NCI-H69 (cell line): ENCODE measurements at places on chromosomes 6 and 20.

- no peak for DNase-seq
Measured at GRCh38 chr20:21574443-21574842, 60.6 kb upstream of the NKX2-2 start.

DNA sequence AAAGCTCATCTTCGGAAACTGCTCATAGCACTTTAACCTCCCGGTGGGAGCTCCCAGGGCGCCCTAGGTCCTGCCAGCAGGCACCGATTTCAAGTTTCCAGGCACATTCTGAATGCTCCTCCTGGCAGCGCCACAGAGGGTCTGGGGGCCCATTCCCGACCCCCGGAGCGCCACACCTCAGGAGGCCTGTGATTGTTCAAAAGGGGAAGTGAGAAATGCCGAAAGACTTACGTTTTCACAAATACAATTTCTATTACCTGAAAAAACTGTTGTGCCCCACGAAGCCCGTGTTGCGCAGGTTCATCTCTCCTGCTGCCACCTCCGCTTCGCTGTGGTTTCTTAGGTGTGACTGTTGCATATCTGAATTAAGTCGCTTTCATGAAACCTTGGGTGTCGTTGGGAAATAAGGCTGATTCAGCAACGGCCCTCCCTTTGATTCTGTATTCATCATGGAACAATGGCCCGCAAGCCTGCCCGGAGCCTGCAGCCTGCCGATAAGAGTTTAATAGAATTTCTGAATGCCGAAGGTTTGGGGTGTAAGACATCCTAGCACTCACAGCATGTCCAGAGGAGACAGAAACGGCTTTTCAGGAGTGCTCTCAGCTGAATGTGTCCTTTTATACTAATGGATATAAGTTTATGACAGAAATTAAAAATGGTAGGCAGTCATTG lies 1.9 kb upstream of the MYT1 start:
- peak; percentile 42 for DNase-seq

- DNase-seq = no peak
Measured at GRCh38 chr20:43963872-43964791, 49.5 kb downstream of the TOX2 start.

DNA sequence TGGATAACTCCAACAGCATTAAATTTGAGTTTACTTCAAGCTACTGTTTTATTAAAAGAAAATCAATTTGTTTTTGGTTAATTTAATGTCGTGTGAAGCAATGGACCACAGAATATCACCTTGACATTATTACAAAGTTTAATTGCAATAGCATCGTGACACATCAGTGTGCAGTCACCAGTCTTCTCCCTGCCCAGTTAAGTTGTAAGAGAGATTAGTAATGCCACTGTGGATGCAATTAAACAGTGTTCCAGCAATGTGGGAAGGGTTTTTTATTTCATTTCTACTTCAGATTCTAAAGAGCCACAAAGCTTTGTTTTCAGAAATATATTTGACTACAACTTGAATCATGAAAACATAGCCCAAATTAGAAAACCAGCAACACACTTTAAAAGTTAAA lies 128.7 kb downstream of the SYNE1 start:
- DNase-seq = no peak

- DNase-seq = no peak
Measured at GRCh38 chr6:168414336-168415097, 26.5 kb upstream of the SMOC2 start.

DNA sequence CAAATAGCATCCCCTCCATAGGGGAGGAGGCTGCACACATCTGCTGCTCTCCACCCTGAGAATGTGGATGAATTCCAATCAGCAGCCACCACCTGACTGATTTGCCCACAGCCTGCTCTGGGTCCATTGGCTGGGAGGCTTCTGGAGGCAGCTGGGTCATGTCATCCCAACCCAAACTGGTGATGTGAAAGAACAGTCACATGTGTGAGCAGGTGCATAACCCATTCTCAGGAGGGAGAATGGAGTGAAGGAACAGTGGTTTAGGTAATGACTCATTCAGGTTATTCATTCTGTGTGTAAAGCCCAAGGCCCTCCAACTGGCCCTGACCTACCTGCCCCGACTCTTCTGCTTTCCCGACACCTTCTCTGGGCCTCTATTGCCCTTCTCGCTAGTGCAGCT lies 90.9 kb upstream of the GCM1 start:
- DNase-seq = no peak
